ENCODE measurements at places on chromosomes 1 and 21.

DNA sequence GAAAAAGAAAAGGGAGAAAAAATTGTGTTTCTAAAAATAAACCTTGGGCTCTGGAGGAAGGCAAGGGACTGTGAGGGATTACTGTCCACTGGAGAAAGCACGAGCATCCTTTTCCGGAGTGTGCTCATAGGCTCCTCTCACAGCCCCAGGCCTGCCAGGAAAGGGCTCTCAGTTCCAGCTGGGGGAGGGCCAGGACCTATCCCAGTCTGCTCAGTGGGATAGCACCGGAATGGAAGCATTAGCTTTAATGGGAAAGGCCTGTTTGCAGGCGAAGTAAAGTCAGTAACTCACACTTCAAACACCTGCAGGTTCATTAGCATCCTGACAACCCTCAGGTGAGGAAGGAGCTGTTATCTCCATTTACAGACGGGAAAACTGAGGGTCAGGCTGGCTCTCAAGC, 113.9 kb upstream of the USP24 start:
- no peak for DNase-seq

- DNase-seq, result no peak
Measured at GRCh38 chr1:86741947-86742572, 37.7 kb downstream of the SH3GLB1 start.

DNA sequence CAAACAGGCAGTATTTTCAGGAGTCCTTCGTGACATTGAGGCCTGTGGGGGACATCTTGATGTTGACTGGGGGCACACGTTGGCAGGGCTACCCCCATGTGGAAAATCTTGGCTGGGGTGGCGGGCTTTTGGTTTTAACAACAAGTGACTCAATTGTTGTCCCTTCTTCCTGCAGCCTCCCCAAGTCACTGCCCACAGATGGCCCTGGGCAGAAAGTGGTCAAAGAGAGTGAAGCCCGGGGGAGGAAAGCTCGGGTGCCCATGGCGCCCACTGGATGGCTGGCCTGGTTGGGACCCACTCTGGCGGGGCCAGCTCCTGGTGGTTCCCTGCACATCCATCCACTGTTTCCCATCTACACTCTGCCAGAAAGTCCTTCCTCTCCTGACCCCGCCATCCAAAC, 24.6 kb upstream of the ZNF648 start:
- DNase-seq, result no peak

- no peak for DNase-seq
Measured at GRCh38 chr1:43541721-43542401, 11.2 kb downstream of the PTPRF start.

- DNase-seq, result no peak
Measured at GRCh38 chr21:37566790-37567615, 200.4 kb downstream of the DYRK1A start.

- DNase-seq, result no peak
Measured at GRCh38 chr1:22273686-22274681, 131.1 kb upstream of the WNT4 start.

DNA sequence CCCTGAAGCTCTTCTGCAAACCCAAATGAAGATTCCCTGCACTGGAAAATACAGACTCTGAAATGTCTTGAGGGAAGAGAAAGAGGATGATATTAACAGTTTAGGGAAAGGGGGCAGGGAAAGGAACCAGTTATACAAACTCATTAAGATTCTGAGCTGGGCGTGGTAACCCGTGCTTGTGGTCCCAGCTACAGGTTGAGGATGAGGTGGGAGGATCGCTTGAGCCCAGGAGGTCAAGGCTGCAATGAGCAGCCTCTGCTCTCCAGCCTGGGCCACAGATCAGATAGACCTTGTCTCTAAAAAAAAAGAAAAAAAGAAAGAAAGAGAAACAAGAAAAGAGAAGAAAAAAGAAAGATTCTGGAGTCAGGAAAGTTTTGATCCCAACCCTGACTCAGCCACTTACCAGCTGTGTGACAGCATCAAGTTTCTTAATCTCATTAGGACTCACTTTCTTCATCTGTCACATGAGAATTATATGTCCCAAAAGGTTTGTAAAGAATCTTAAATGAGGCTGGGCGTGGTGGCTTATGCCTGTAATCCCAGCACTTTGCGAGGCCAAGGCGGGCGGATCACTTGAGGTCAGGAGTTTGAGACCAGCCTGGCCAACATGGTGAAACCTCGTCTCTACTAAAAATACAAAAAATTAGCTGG, 53.9 kb downstream of the OPTC start:
- no peak for DNase-seq

DNA sequence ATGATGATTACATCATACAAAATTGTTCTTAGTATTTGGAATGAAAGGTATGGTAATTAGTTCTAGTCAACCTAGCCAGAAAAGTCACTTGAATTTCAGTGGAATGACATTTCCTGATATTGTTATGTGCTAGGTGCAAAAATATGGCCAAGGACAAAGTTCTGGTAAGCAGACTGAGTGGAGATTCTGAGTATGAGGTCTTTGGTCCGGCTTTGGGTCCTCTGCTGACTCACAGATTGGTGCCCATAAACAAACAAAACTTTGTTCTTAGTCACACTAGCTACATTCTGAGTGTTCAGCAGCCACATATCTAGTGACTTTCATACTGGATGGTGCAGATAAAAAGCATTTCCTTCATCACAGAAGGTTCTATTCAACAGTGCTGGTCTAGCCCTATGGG, 206.1 kb downstream of the ZNF648 start:
- no peak for DNase-seq

GRCh38 chr1:152786077-152786476, at the start of gene LCE1E:
Gene LCE1E (plus strand): TSS chr1:152786257. CDS start chr1:152787300, 1,043 bp downstream.
- DNase-seq, result no peak

DNA sequence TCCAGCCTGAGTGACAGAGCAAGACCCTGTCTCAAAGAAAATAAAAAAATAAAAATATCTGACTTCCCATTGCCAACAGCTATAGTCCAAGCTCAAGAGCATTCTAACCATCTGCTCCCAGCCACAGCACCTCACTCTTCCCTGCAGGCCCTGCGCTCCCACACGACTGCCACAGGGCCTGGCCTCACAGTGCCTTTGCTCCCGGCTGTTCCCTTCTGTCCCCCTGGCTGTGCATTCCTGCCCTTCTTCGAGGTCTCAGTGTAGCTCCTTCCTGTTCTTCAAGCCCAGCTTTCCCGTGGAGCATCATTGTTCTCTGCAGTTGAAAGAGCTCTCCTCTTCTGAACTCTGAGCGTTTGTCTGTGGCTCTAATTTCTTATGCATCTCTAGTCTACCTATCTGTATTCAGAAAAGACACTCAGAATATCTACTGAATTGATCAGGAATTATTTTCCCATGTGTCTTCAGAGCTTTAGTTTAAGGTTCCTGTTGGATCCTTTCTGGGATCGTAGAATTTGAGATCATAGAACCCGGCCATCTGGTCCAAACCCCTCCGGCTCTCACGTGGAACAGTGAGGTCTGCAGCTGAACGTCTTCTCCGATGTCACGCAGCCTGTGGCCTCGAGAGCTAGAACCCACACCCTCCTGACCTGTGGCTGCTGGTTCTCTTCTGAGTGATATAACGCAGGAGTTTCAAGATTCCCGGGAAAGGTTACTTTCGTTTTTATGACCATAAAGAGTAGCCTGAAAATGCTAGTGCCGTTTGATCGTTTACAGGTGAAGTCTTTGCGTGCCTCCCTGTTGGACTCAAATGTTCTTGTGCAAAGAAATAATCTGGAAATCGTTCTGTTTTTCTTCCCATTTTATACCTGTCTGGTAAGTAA, 54.4 kb downstream of the DOP1B start:
- DNase-seq, result no peak

DNA sequence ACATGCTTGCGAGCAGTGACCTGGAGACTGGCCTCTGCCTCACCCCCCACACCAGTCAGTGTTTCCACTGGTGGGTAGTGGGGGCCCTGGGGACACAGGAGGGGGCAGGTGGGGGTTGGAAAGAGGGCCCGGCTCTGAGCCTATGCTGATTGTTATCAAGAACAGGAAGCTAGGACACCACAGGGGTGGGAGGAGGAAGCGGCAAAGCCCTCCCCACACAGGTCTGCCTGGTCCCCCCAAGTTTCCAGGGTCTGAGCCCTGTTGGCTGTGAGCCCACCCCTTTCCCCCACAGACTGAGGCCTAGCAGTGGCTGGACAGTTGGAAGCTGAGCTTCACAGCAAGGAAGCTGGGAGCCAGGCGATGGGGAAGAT, 1.6 kb upstream of the PTPN7 start:
- DNase-seq, result peak; percentile 43

GRCh38 chr1:168980656-168981055, 125.8 kb upstream of the ATP1B1 start:
- no peak for DNase-seq

GRCh38 chr1:101311146-101311920, 74.5 kb downstream of the S1PR1 start:
- DNase-seq, result no peak

- no peak for DNase-seq
Measured at GRCh38 chr1:214349781-214350180, 68.8 kb downstream of the SMYD2 start.

DNA sequence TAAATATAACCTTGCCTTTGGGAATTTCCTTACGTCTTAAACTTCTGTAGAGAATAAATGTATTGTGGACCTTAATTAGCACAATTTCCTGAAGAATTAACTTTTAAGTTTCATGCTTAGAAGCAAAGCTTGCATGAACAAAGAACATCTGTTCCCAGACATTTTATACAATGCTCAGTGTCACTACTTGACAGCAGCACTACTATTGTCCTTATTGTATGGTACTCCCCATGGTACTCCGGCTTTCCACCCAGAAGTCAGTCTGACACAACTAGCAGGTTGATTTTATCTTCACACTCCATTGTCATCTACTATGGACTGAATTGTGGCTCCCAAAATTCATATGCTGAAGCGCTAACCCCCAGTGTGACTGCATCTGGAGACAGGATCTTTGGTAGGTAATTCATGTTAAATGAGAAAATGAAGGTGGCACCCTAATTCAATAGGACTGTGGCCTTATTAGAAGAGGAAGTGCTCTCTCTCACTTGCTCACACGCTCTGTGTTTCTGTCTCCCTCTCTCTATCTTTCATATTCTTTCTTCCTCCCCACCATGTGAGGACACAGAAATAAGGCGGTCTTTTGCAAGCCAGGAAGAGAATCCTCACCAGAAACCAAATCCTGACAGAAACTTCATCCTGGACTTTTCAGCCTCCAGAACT, 10.7 kb upstream of the OR2B11 start:
- no peak for DNase-seq

- DNase-seq, result no peak
Measured at GRCh38 chr1:200206340-200206739, 178.8 kb downstream of the NR5A2 start.

- no peak for DNase-seq
Measured at GRCh38 chr1:234586892-234587485, 23.0 kb downstream of the IRF2BP2 start.

GRCh38 chr1:102967786-102968185, 140.5 kb downstream of the COL11A1 start:
- no peak for DNase-seq

GRCh38 chr1:91696321-91696720, 189.6 kb downstream of the TGFBR3 start:
- DNase-seq, result no peak

DNA sequence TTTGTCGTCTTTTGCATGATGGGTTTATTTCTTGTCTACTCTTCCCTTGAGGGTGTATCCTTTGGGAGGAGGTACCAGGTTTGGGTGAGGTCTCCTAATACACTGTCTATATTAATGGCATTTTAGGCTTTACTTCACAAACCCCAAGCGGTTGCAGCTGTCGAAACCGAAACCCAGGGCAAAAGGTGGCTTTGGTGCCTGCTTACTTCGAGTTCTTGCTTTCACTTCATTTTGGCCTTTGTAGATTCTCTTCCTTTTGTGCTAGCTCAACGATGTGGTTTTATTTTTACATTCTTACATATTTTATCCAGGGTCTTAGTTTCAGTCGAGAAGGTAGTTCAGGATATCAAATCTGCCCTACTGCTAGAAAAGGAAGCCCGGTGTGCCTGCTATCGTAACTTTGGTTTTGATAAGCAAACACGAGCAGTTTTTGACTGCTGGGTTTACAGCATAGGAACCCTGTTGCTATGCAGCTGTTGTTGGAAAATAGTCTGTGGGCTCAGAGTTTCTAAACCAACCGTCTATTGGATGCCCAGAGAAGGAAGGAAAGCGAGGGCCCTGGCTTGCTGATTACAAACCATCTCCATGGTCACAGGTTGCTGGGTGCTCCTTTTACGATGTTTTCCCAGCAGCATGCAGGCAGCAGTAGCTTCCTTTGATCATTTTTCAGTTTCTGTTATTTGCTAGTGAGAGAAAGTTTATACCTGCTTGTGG, 9.8 kb upstream of the TSPAN2 start:
- DNase-seq, result peak; percentile 39

DNA sequence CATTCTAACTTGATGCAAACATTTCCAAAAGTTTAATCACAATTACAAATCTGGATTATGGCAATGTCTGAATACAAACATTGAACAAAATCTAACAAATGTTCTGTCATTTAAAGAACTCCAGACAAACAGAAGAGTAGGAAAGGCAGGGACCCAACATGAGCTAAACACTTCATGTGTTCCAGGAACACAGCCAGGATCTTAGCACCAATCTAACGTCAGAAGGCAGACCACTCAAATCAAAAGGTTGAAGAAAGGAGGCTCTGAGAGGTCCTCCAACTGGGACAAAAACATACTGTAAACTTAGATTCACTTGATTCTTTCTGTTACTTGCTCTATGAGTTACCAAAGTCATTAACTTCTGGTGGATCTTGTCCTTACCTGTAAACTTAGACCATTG, 374.0 kb downstream of the NEGR1 start:
- no peak for DNase-seq

- no peak for DNase-seq
Measured at GRCh38 chr1:230800891-230801840, 54.0 kb downstream of the CAPN9 start.

GRCh38 chr1:48611841-48612240, 139.8 kb upstream of the SPATA6 start:
- DNase-seq, result no peak

- no peak for DNase-seq
Measured at GRCh38 chr1:118244194-118244593, 59.2 kb upstream of the SPAG17 start.

GRCh38 chr1:35580949-35581388, 7.9 kb downstream of the TFAP2E start:
- DNase-seq, result no peak

GRCh38 chr1:6329851-6330250, 63.7 kb downstream of the ACOT7 start:
- no peak for DNase-seq

DNA sequence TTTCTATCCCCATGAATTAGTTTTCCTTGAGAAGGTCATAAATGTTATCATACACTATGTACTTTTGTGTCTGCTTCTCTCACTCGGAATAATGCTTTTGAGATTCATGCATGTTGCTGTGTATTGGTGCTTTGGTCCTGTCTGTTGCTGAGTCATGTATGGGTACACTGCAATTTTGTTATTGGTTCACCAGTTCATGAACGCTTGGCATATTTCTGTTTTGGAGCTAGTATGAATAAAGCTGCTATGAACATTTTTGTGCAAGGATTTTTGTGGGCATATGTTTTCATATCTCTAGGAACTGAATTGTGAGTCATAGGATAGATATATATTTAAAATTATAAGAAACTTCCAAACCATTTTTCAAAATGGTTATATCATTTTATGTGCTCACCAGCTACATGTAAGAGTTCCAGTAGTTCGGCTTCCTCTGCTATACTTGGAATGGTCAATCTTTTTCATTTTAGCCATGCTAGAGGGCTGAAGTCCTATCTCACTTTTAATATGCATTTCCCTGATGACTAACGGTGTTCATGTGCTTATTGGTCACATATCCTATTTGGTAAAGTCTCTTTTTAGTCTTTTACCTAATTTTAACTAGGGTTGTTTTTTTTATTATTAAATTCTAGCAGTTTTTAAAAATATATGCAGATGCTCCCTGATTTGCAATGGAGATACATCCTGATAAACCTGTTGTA, 38.2 kb downstream of the ETS2 start:
- DNase-seq, result no peak
